ENCODE measurements at places on chromosomes 5 and 9. TPM values are rescaled to one million over a fixed set of nuclear protein-coding genes. Genes with fewer than 3 reads are reported as not detected.
A peak's percentile ranks its signal among the peaks of the same experiment; 100 is the strongest.

The NDUFAF2 gene
- total RNA-seq: 23.2 TPM

GRCh38 chr5:36743891-36744772 is 132.4 kb upstream of the NIPBL start:
- DNase-seq: peak; percentile 81

- DNase-seq: peak; percentile 73
Measured at GRCh38 chr5:108728566-108729241, 19.0 kb upstream of the FER start.

The TYRP1 gene
- 1.4 TPM for total RNA-seq

DNA sequence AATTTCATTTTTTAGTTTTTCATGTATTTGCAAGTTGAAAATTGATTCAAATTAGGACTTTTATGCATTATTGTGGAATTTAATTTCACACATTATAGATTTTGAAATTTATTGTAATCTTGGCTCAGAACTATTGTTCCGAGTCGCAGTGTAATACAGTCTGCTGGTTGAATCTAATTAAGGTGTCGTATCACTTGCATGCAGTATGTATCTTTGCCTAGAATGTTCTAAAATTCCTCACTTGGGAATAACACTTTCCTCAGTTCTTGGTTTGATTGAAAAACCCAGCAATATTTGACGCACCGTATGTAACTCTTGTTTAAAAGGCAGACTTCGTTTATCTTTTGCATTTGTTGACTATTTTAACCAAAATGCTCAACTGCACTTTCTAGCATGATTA is 49.4 kb downstream of the MELK start:
- DNase-seq: no peak

All from lung (tissue), 17 donors.